ENCODE measurements at places on chromosomes 1 and 21.

GRCh38 chr1:243312952-243313634 lies 57.3 kb downstream of the SDCCAG8 start:
- no peak for DNase-seq

DNA sequence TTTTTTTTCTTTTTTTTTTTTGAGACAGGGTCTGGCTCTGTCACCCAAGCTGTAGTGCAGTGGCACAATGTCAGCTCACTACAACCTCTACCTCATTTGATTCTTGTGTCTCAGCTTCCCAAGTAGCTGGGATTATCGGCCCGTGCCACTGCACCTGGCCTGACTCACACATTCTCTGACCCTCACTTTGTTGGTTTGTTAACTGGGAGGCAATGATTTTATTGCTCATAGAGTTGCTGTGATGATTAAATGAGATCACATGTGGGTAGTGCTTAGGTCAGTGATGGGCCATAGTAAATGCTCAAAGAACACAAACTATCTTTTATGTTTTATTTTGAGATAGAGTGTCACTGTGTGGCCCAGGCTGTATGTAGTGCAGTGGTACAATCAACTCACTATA lies 47.3 kb upstream of the SSBP3 start:
- no peak for DNase-seq

GRCh38 chr21:14215971-14216641 lies at the start of gene RBM11:
Gene RBM11 (plus strand): TSS chr21:14216157. CDS start chr21:14216187, 30 bp downstream.
- DNase-seq, result peak; percentile 52

DNA sequence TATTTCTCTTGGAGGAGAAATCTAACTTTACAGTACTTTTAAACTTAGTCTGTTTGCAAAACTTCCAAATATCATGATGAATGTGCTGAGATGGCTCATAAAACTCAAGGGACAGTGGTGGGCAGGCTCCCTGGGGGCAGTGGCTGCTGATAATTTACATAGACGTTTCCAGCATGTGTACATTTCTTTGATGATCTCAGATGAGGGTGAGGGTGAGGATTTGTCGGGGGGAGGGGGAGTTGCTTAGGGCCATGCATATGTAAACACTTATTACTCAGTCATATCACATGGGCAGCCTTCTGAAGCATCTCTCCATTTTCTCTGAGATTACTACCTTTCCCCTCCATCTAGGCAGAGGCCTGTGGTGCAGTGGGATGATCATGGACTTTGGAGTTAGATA lies 152.9 kb upstream of the HMGB4 start:
- DNase-seq, result no peak
